Activated T-cell treated with anti-CD3 and anti-CD28 coated beads for 4 hours (primary cell): ENCODE measurements at places on chromosomes 2 and 18.

GRCh38 chr2:46313063-46313462, 15.9 kb downstream of the EPAS1 start:
- DNase-seq = no peak

GRCh38 chr2:217833439-217833838, 169.4 kb downstream of the TNS1 start:
- DNase-seq = no peak

GRCh38 chr2:9251154-9252001, 44.8 kb downstream of the ASAP2 start:
- DNase-seq = no peak

DNA sequence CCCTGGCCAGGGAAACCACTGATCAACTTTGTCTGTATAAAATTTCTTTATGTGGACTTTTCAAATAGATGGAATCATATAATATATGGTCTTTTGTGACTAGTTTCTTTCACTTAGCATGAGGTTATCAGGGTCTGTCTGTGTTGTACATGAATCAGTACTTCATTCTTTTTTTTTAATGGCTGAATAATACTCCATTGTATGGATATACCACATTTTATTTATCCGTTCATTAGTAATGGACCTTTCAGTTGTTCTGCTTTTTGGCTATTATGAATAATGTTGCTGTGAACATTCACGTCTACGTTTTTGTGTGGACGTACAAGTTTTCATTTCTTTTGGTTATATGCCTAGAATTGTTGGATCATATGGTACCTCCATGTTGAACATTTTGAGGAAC, 69.1 kb upstream of the GAREM2 start:
- no peak for DNase-seq

GRCh38 chr2:83615511-83615910, 843.6 kb downstream of the SUCLG1 start:
- no peak for DNase-seq

DNA sequence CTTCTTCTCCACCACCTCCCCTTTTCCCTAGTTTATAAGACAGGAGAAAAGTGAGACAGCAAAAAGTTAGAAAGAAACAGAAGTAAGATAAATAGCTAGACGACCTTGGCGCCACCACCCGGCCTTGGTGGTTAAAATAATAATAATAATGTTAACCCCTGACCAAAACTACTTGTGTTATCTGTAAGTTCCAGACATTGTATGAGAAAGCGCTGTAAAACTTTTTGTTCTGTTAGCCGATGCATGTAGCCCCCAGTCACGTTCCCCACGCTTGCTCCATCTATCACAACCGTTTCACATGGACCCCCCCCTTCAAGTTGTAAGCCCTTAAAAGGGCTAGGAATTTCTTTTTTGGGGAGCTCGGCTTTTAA, 1.5 kb upstream of the BUB1 start:
- no peak for DNase-seq

- DNase-seq = no peak
Observed at GRCh38 chr2:204051476-204051875, 114.9 kb downstream of the ICOS start.

- no peak for DNase-seq
Observed at GRCh38 chr18:68780802-68781635, 16.9 kb upstream of the CCDC102B start.

- DNase-seq = peak; percentile 15
Observed at GRCh38 chr2:105934467-105934866, 189.8 kb downstream of the NCK2 start.

GRCh38 chr2:101047075-101047766, 45.1 kb downstream of the RPL31 start:
- DNase-seq = no peak

- no peak for DNase-seq
Observed at GRCh38 chr18:63539904-63540510, 2.2 kb upstream of the SERPINB12 start.

DNA sequence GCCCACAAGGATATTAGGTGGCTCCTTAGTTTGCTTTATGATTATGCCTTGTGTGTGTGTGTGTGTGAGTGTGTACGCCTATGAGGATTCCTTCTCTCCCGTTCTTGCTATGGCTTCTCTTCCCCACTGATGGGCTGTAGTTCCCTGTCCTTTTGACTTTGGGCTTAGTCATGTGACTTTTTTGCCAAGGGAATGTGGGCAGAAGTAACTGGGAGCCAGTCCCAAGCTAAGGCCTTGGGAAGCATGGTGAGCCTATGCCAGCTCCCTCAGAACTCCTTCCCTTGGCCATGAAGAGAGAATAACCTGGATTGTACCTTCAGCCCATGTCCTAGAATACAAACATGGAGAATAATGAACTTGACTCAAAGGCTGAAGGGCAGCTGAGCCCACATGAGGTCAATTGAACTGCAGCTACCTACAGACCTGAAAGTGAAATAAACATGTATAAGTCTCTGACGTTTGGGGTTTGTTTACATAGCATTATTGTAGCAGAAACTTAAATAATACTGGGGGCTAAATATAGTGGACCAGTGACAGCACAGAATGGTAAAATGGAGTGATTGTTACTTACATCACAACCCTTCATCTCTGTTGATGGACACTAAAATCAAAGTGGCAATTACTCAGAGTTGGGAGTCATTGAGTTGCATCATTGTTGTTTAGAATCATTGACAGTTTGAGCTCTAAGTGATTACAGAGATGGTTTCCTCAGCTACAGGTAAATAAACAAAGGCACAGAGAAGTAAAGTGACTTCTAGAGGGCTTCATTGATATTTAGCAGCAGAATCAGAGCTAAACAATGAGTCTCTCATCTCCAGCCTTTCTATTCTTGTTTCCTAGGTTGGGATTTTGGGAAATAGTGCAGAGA, 15.3 kb upstream of the IL36G start:
- no peak for DNase-seq

DNA sequence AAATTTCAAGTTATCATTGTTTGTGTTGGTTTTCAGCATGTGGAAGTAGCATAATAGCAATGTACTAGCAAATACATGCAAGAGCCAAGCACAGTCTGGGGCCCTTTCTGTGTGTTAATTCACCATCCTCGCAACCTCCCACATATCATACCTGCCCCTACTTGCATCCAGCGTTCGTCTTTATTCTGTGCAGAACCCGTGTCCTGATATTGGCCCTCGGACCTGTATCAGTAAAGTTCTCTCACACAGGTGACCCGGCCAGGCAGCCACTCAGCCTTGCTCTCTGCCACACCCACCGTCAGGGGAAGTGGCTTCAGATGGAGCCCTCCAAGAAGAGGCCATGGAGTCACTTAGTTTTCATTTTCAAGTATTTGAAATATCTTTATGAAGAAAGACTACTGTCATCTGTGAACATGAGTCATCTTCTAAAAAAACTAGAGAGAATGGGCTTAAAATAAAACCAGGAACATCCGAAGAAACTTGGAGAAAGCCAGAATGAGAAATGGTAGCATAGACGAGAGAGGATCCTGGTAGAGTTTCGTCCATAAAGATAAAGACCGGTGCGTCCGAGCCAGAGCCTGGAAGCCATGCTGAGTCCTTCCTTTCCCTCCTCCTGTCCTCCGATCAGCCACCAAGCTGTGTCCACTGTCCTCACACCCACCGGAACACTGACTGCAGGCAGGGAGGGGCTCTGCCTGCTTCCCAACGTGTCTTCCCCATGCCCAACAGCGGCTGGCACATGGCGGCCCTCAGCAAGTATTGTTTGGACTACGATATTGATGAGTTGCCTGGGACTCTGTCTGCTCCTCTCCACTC, 57.3 kb upstream of the RPL31 start:
- DNase-seq = no peak

GRCh38 chr2:54088719-54089118, 26.7 kb upstream of the ACYP2 start:
- no peak for DNase-seq

- peak; percentile 9 for DNase-seq
Observed at GRCh38 chr2:136281281-136282114, 163.5 kb upstream of the CXCR4 start.

DNA sequence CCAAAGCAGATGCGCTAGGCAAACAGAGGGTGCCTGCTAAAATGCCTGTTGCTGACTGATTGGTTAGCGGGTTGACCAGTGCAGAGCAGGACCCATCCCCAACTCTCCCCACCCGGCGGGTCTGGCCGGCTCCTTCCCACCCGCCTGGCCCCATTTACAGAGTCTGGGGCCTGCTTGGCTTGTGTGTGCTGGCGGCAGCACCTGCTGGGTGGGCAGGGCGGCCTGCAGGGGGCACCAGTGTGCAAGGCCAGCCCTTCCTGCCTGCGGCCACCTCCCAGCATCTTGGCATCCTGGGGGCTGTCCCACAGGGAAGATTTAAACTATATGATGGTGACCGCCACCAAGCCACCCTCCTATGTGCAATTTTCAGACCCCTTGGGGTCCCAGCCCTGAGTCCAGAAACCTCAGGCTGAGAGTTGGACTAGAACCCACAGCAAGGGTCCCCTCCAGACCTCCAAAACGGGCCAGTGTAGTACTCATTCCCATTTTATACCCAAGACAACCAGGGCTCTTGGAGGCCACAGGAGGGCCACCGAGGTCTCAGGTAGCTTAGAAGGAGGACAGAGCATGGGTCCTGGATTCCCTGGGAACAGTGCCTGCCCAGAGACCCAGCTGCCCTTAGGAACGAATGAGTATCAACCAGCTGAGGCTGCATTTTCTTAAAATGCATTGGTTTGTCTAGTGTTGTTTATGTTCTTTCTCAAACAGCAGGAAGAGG, 173.6 kb downstream of the SMAD7 start:
- peak; percentile 55 for DNase-seq

DNA sequence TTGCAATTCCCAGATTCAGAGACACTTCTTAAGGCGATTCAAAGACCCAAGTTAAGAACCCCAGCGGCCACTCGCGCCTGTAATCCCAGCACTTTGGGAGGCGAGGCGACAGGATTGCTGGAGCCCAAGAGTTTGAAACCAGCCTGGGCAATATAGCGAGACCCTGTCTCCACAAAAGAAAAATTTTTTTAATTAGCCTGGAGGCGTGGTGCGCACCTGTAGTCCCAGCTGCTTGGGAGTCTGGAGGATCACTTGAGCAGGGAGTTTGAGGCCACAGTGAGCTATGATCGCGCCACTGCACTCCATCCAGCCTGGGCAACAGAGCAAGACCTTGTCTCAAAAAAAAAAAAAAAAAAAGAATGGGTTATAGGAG, 585 bp upstream of the ANAPC1 start:
- DNase-seq = no peak

DNA sequence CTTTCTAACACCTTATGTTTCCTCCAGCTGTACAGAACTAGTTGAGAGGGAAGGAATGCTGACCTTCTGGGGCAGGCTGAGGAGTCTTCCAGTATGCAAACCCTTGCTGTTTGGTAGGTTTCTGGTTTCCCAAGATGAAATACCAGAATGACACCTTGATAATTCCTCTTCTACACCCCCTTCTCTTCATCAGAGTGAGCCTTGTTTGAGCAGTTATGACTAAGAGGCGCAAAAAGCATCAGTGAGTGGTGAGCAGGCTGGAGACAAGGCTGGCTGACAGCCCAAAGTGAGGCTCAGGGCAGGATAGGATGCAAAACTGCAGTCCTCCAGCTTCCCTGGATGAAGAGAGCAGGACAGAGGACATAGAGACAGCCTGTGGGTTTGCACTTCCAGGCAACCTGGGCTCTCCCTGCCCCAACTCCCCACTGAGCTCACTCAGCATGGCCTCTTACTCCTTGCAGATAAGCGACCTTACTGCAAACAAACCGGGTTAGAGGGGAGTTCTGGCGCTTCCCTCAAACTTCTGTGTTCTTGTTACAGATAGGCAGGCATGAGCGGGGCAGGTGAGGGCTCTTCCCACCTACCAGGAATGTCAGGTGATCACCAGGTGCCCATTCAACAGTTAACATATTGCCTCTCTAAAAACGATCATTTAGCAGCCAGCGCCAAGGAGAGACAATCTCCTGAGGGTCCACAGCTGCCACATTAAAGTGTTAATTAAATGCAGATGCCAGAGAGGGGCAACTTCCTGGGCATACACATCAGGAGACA, 5.4 kb downstream of the MPPE1 start:
- DNase-seq = no peak

GRCh38 chr2:163259489-163259888, 420.9 kb upstream of the KCNH7 start:
- DNase-seq = no peak

DNA sequence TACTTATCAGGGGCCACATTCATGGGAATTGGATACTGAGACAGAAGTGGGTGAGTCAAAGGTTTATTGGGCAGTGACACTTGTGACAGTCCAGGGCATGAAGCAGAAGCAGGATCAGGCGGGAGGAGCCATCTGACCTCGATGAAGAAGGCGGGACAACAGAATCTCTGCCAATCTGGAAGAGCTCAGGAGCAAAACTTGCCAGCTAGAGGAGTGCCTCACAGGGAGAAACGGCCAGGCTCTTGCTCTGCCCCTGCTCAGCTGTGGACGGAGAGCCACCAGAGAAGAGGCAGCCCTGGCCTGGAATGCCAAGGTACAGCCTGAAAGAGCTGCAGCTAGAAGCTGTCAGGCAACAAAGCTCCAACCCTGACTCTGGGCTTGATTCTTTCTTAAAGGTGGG, 16.9 kb downstream of the DAW1 start:
- no peak for DNase-seq
